ENCODE measurements at places on chromosomes 1 and 21. TPM values are rescaled to one million over a fixed set of nuclear protein-coding genes. Genes with fewer than 3 reads are reported as not detected.

- no peak for DNase-seq
Measured at GRCh38 chr1:14363707-14364413, 234.6 kb upstream of the KAZN start.

DNA sequence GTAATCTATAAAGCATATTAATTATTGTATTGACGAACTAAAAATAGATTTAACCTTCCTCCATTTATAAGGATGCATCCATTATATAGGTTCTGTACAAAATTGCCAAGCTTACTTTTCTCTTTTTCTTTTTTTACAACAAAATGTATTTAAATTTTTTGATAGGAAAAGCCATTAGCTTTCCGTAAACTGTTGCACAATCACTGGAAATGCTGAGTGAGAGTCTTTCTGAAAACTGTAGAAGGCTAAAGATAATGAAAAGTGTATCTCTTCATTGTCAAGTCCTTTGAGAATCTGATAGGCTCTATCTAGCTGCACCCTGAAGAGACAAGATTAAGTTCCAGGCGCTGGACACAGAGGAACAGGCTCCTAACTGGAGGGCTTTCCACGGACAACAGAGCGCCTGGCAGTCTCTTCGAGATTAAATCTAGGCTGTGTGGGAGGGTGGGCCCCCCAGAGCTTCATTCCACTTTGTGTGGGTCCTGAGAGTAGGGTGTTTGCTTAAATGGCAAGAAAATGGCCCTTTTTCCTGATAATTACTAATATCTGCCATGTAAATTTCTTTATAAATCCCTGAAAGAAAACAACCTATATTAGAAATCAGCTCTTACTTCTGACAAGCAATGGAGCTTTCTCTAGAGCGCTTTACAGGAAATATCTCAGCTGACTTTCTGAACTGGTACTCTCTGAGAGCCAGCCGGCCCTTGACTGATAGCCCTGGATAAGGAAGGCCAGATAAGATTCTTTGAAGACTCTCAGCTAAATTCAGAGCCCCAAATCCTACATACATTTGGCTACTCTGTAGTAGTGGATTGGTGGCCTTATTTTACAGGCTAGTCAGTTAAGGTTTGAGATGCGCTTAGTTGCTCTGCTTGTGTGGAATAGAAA is 108.3 kb downstream of the FMN2 start:
- DNase-seq, result peak; percentile 45

DNA sequence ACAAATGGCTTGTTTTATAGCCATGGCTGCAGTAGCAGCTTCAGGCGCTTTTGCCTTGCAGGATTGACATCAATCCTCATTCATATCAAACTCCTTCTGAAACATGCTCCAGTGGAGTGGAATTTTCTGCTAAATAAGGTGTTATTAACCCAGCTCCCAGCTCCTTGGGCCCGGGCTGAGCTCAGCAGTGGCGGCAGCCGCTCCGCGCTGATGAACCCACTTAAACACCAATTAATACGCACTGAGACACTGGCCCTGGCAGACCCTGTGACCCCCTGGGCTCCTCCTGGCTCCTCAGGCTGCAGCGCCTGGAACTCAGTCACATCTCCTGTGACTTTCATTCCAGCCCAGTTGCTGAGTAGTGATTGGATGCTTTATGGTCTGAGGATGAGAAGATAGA is 137.4 kb upstream of the GRIK3 start:
- no peak for DNase-seq

- DNase-seq, result no peak
Measured at GRCh38 chr1:204729516-204729915, 44.0 kb upstream of the LRRN2 start.

GRCh38 chr1:178330848-178331497 is 165.8 kb downstream of the CLEC20A start:
- no peak for DNase-seq

GRCh38 chr1:169957884-169958283 is 64.2 kb upstream of the SCYL3 start:
- no peak for DNase-seq

GRCh38 chr1:208111646-208112190 is 132.5 kb downstream of the PLXNA2 start:
- DNase-seq, result no peak

GRCh38 chr1:58884706-58885661 is 101.1 kb upstream of the JUN start:
- peak; percentile 67 for DNase-seq

DNA sequence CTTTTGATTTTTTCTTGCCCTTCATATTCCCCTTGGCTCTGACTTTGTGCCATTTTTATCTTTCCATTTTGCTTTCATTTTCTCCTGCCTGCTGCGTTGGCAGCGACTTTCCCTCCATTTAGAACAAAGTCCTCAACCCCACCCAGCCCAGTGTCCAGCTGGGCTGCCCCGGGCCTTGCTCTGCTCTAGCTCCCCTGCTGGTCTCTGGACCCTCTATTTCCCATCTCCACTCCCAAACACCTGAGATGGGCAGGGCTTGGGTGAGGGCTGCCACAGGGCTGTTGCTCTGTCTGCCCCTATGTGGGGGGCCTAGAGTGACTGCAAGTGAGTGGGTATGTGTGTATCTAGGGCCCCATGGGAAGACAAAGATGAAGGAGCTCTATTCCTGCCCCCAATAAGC is 7.3 kb upstream of the ADAM15 start:
- no peak for DNase-seq

- DNase-seq, result no peak
Measured at GRCh38 chr21:27171707-27172106, 204.8 kb upstream of the ADAMTS5 start.

DNA sequence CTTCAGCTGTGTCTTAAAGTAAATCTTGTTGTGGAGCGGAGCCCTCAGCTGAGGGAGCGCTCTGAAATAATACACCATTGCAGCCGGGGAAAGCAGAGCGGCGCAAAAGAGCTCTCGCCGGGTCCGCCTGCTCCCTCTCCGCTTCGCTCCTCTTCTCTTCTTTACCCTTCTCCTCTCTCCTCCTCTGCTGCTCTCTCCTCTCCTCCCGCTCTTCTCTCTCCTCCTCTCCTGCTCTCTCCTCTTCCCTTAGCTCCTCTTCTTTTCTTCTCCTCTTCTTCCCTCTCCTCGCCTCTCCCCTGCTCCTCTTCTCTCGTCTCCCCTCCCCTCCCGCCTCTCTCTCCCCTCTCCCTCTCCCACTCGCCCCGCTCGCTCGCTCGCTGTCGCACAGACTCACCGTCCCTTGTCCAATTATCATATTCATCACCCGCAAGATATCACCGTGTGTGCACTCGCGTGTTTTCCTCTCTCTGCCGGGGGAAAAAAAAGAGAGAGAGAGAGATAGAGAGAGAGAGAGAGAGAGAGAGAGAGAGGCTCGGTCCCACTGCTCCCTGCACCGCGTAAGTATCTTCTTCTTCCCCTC is at the start of gene PROX1:
Gene PROX1, plus strand, starts transcription at position 47 of the 580 bp plus-strand sequence. CDS start 8,563 bp downstream, outside the sequence.
- peak; percentile 89 for DNase-seq

GRCh38 chr1:246591047-246591446 is 24.8 kb downstream of the CNST start:
- DNase-seq, result no peak

- no peak for DNase-seq
Measured at GRCh38 chr1:211324992-211325775, 1.4 kb upstream of the TRAF5 start.

Gene CYP4Z1
- polyA plus RNA-seq, result 0.26 TPM

Gene VWA5B1
- polyA plus RNA-seq, result 0.45 TPM

Gene S100A8
- polyA plus RNA-seq, result 22.1 TPM

Gene TNFSF4
- 2.3 TPM for polyA plus RNA-seq
